ENCODE measurements at places on chromosomes 3 and 15.

- no peak for DNase-seq
These were observed 69.1 kb downstream of the PEX5L start for GRCh38 chr3:179967622-179968021.

- peak; percentile 19 for DNase-seq
These were observed 31.1 kb downstream of the ACAN start for GRCh38 chr15:88834211-88834812.

DNA sequence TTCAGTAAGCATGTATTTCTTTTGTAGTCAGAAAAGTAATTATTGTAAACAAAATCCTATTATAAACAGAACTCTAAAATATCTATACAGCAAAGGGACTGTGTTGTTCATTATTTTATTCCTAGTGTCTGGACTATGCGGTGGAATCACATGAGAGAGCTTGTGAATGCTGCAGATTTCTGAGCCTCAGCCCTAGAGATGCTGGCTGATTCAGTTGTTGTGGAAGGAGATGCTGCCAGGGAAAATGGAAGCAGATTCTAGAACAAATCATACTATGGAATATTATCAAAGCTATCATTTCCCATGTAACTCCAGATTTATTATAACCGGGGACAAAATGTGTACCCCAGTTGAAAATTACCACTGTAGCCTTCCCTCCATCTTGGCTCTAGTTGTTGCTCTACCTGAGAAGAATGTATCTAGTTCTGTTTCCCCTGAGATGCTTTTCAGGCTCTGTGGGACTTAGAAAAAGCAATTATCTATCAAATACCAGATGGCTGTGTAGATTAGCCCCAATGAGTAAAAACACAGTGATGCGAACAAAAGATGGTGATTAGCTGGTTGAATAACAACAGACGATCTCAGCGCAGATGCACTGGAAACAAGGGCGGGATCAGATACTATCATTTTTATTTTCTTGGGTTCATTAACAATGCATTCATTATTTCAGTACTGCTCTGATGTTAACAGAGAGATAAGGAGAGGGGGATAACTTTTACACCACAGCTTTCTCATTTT is 131.3 kb downstream of the TMEM108 start:
- no peak for DNase-seq

DNA sequence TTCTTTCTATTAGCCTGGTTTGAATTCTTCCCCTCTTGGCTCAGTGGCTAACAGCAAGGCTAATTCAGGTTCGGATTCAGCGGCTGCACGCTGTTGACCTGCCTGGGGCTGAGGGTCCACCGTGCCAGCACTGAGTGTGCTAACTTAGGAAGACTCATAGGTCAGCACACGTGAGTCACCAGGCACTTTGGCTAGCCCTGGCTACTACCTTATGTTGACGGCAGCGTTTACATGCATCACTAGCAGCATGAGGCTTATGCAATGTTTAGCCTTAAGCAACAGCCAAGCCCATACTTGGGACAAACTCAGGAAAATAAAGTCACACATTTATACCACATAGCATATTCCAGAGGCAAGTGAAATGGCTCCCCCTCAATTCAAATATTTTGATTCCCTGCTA is 137.7 kb downstream of the RAB11A start:
- no peak for DNase-seq

- no peak for DNase-seq
These were observed 101.7 kb upstream of the COL8A1 start for GRCh38 chr3:99536555-99537314.

- no peak for DNase-seq
These were observed 78.3 kb downstream of the ASB7 start for GRCh38 chr15:100680726-100681125.

GRCh38 chr3:67518236-67518635 is 136.2 kb downstream of the SUCLG2 start:
- DNase-seq, result no peak

- no peak for DNase-seq
These were observed 1488.1 kb downstream of the OTOL1 start for GRCh38 chr3:162984746-162985145.

- DNase-seq, result no peak
These were observed 24.6 kb upstream of the GRIP2 start for GRCh38 chr3:14564741-14565140.

DNA sequence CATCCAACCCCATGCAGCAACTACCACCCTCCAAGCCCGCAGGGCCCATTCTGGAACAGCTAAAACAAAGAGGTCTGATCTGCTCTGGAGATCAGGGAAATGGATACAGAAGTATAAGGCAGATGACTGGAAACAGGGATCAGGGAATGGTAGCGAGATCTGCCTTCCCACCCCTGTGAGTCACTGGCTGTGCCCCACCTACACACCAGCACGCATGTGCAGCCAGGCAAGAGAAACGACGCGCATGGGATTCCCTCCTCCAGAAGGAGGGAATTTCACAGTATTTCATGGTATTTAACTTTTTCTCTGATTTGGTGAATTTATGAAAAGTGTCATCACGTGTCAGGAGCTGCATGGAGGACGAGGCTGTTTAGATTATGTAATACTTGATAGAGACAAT is 116.7 kb downstream of the ARRDC4 start:
- no peak for DNase-seq

GRCh38 chr3:11508346-11509172 is 135.2 kb downstream of the VGLL4 start:
- no peak for DNase-seq

DNA sequence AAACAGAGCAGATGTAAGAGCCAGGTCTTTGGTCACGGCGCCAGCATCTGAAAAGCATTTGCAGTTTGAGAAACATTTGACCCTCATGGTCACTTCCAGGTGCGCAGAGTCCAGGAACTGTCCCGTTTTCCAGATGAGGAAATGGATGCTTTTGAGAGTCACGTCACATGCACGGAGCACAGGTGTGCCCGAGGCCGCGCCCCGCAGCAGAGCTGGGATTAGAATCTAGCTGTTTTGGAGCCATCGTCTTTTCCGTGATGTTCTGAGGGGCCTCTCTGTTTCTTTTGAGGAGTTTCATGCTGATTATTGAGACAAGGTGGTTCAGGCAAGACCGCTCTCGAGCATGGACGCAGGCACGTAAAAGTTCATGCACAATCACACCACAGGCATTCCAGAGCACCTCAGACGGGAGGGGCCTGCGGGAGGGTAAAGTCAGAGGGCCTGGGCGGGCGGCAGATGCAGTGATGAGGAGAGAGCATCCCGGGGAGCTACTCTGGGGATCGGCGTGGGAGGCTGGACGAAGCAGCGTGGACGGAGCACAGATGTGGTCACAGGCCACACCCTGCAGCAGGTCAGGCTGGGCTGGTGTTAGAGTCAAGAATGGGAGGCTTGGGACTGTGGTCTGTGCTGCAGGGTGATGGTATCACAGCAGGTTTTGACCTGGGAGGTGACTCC is 139.2 kb upstream of the MEF2A start:
- DNase-seq, result no peak

DNA sequence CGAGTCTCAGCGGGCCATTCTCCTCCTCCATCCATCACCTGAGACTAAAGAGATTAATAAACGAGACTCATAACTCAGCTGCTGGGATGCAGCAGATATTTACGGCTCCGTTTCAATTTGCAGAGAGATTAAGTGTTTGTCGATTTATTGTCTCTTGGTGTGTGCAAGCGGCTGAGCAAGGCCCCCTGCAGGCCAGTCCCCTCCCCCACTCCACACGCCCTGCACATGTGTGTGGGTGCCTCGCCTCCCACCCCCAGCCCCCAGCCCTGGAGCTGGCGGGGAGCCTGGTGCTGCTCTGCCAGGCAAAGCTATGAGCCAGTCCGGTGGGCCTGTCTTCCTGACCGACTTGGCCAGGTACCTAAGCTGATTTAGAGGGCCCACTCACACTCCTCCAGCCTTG is 63.0 kb downstream of the CYP11A1 start:
- DNase-seq, result no peak

DNA sequence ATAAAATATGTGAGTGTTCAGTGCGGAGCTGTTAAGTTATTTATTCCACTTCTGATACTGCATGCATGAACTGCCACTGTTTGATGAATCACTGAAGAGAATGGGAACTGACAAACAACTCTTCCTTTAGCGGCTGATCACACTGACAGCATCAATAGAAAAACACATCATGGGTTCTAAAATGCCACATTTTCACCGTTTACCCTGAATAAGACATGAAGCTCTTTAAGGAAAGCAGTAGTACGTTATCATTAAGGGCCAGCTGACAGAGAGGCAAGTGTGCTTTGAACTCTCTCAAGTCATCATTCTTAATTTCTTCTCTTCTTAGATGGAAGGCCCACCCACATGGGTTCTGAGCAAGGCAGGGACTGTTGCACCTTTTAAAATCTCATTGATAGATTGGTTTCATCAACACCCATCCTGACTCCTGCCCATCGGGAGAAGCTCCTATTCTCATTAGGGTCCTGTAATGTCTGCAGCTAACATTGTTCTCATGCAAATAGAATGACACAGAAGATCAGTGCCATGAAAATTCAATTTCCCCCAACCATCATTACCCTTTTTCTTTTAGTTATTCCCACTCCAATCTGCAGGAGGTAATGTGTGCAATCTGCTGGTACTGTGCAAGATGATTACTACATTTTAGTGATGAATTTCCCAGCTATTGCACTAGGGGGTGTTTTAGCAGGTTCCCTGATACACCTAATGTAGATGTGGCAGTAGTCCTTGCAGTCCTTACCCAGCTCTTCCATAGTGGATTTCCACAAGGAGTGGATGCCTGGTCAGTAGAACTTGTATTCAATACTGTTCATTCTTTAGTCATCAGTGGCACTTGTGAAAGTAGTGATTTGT is 119.1 kb downstream of the ROBO2 start:
- DNase-seq, result no peak

GRCh38 chr3:121852256-121852655 is 17.2 kb downstream of the EAF2 start:
- no peak for DNase-seq

GRCh38 chr3:12462159-12462947 is 21.9 kb upstream of the TSEN2 start:
- no peak for DNase-seq

DNA sequence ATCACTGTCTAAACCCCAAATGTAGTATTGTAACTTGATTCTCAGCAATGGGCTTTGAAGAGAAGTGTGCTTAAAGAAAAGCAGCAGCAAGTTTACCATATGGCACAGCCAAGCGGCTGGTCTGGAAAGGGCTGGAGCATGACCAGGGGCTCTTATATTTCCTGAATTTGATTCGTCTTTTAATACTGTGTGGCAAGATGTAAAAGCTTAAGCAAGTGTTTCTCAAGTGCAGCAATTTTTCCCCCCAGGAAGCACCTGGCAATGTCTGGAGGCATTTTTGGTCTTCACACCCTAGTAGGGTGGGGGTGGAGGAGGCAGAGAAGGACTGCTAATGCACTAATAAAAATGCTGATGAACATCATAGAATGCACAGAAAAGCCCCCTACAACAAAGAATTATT is 397.9 kb downstream of the NTRK3 start:
- no peak for DNase-seq

DNA sequence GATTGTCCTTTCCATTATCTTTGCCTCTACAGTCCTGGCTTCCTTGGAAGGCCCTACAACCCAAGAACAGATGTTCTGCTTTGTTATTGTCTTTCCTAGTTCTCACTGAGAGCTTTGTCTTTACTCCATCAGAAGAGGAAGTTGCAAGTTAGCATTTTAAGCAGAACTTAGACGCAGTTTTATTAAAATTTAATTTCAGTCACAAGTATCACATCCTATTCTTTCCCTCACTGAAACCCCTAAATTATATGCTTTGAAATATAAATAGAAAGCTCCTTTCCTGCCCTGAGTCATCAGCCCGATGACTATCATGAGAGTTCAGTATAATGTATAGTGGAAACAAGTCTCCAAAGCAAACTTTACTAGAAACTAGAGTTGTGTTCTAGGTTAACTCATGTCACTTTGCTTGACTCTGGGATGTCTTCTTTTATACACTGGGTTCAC is 291.2 kb upstream of the RBMS3 start:
- DNase-seq, result no peak

- no peak for DNase-seq
These were observed 12.7 kb downstream of the PLXND1 start for GRCh38 chr3:129593595-129594339.

DNA sequence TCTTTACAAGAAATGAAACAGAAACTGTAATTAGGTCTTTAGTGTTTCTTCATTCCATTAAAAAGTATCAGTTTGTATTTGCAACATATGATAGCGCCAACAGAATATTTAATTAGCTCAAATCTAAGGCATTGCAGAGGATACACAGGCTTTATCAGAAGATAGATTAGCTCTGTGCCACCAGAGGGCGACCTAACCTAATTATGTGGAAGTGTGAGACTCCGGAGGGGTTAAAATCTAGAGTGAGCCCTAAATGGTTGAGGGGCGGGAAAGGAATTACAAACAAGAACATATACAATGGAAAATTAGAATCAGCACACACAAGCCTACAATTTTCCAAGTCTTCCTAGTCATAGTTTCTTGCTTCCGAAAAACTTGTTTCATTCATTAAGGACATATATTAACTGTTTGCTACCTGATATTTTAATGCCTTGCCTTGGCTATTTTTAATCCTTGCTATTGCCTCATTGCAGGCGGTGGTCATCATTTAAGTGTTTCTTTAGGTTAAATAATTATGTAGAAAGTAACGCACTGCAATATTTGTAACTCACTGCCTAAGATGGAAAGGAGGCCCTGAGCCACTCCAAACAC is 18.0 kb upstream of the RYR3 start:
- no peak for DNase-seq

DNA sequence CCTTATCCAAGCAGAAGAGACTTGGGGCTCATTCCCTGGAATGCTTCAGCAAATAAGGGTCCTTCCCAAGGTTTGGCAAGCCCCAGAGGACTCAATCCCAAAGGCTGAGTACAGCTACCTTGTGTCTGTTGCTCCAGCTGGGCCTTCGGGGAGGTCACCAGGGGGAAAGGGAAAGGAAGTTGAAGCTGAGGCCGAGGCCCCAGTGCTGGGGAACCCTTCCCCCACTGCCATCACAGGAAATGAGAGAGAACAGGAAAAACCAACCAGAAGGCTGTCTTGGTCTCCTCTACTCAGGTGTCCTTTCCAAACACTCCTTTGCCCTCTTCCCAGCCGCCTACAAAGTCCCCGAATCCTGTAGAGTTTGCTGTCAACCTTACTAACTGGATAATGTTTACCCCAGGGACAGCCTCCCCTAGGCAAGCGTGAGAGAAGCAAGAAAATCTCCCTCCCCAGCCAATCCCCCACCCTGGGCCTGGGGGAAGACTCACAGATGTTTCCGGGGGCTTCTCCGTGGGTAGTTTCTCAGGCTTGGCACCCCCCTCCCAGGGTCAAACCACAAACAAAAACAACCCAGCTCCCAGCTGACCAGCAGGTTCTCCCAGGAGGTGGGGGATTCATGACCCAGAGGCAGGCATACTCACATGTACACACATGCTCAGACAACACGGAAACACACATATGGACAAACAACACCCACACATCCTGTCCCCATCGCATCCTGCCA is 5.5 kb downstream of the CSRNP1 start:
- no peak for DNase-seq

- no peak for DNase-seq
These were observed 445.5 kb downstream of the NLGN1 start for GRCh38 chr3:173843060-173843459.

DNA sequence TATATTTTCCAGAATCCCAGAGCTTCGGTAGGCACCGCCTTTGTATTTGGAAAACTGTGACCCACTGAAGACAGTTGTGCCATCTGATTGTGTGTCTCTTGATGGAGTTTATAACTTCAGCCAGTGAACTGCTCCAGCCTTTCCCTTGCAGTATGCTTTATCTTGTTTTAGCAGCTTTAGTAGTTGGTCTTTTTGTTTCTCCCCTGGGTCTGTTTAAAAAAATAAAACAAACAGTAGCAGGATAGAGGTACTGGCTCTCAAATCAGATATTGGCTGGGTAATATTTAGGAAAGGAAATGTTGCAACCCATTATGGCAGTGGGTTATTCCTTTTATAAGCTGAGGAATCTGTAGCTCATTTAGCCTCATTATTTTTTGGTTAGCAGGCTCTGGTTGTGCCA is 151.5 kb upstream of the BFSP2 start:
- DNase-seq, result no peak
